ENCODE measurements at places on chromosomes 13 and 19.
A peak's percentile ranks its signal among the peaks of the same experiment; 100 is the strongest.

- no peak for DNase-seq
These were observed 542.3 kb upstream of the ATXN8OS start for GRCh38 chr13:69565334-69565733.

DNA sequence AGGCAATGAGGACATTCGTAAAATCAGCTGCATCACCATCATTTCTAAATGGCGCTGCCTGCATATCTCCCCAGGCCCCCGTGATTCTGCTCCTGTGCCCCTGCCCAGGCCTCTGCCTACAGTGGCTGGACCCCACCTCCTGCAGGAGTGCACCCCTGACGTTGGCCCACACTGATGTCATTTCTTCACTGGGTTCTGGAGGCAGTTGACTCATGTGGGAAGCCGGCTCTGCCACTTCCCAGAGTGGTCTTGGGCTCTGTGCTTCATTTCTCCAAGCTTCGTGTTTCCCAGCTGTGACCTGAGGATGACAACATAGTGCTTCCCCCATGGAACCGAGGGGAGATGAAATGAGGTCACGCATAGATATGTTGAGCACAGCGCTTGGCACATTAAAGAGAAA lies 19.9 kb downstream of the CCNE1 start:
- no peak for DNase-seq

DNA sequence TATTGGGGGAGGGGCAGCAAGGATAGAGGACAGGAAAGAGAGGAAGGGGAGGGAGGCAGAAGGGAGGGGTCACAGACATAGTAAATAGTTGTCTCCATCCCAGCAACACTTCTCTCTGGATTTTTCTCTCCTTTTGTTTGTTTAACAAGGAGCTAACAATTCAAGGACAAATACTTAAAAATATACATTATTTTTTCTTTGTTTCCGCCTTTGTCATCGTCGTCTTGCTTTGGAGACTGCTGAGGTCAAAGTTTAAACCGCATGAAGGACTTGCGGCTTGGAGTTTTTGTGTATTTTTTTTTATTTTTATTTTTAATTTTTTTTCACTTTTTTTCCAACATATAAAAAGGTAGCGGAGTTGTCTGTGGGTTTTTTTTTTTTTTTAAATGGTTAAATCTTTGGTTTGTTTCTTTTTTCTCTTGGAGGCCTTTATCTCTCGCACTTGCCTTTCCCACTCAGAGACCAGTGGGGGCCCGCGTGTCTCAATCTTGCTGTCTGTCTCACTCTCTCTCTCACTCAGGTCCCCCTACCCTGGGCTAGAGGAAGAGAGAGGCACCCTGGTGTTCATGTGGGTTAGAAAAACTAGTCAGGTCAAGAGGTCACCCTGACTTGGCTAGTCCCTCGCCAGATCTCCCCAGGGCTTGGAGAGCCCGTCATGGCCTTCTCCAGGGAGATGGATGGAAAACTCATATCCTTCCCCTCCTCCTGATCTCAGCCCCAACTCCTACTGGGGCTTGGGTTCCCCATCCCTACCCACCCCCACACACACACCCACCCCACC lies 11.0 kb downstream of the ZNF574 start:
- DNase-seq: no peak

GRCh38 chr13:74132776-74133656 lies 1.2 kb downstream of the KLF12 start:
- DNase-seq: peak; percentile 28

GRCh38 chr13:21318891-21319532 lies 140.1 kb downstream of the ZDHHC20 start:
- no peak for DNase-seq

DNA sequence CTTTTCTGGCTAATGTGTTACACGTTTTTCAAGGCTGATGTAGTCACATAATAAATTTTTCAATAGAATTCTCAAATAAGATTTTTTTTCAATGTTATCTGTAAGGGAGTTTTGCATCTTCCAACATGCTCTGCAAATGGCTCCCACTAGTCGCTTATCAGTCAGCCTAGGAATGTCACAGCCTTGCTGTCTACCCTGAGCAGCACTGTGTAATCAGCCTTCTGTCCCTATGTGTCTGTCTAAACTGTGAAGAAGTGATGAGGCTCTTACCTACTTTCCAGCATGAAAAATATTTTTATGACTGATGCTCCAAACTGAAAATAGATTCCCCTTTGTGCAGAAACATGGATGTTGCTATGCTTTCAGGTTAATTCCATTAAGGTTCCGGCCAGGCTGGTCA lies 75.1 kb upstream of the FAM216B start:
- no peak for DNase-seq

DNA sequence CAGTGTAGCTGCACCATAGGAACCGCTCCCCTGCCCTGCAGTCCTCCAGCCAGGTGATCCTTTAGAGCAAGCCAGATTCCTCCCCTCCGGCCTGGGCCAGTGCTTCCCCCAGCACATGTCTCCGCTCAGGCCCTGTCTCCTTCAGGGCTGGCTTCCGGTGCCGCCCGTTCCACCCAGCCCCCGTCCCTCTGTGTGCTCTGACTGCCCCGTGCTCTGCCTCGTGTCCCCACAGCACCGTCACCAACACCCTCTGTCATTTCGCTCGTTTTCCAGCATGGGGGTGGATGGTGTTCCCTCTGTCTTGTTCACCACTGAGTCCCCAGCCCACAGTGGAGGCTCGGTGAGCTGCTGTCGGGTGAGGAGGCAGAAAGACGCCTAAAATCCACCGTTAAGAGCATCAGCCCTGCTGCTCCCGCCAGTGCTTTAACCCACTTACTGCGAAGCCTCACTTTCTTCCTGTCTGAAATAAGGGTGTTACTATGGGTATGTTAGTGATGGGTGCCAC lies 54.5 kb downstream of the TSSK6 start:
- DNase-seq: no peak

DNA sequence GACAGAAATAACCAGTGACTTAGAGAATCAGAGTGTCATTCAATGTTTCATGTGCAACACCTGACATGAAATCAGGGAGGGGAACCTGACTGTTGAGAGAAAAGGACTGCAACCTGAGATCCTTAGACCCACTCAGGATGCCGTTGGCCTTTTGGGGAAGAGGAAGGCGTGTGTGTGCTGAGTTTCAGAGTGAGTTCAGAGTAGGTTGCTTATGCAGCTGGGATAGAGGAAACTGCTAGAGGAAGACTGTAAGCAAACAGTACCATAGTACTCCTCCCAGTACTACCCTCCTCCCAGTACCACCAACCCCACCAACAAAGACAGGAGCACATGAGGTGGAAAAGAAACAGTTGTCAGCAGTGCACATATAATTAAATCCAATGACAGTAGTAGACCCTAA lies 63.7 kb downstream of the KL start:
- DNase-seq: no peak
